ENCODE measurements at places on chromosomes 6 and 20. TPM values are rescaled to one million over a fixed set of nuclear protein-coding genes. Genes with fewer than 3 reads are reported as not detected.

ID4 gene
- 5.6 TPM for total RNA-seq

GRCh38 chr6:46116289-46116688 is 13.5 kb upstream of the ENPP4 start:
- DNase-seq: no peak
- H3K27ac ChIP-seq: no peak overlapping the region
- peaks cover 4% of the 10 kb centered on the region for H3K36me3 ChIP-seq
- H3K4me1 ChIP-seq: no peaks in the 10 kb centered on the region
- no peaks in the 10 kb centered on the region for H3K27me3 ChIP-seq

DNA sequence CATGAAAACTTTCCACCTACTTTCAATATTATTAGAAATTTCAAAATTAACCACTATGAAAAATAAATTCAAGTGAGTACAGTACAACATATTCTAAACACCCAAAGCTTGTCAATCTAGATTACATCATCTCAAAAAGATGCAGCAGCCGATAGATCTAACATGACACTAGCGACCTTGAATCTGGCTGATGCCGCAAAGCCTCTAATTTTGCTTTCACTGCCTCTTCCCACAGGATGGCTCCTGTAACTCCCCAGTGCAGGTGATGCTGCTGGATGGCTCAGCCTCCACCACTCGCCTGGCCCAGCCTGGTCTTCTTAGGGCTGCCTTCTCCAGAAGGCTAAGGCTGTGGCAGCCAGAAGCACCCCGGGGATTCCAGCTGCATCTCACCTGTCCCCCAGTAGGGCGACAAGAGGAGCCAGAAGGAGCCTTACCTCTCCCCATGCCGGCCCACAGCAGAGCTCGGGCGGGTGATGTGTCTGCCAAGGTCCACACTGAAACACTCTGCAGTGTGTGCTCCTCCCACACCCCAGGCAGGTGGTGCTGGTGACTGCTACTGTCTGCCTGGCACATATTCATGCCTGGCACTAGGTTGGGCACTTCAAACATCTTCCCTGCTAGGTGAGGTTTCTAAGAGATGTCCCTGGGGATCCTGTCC is 82.1 kb downstream of the SLC23A2 start:
- H3K4me3 ChIP-seq: no peak overlapping the region
- DNase-seq: no peak
- H3K4me1 ChIP-seq: peaks cover 56% of the 10 kb centered on the region
- H3K27ac ChIP-seq: peak overlapping the region; percentile 39
- peaks cover 2% of the 10 kb centered on the region for H3K27me3 ChIP-seq
- H3K36me3 ChIP-seq: peaks cover 12% of the 10 kb centered on the region

VNN1 gene
- total RNA-seq: 1.5 TPM

DNA sequence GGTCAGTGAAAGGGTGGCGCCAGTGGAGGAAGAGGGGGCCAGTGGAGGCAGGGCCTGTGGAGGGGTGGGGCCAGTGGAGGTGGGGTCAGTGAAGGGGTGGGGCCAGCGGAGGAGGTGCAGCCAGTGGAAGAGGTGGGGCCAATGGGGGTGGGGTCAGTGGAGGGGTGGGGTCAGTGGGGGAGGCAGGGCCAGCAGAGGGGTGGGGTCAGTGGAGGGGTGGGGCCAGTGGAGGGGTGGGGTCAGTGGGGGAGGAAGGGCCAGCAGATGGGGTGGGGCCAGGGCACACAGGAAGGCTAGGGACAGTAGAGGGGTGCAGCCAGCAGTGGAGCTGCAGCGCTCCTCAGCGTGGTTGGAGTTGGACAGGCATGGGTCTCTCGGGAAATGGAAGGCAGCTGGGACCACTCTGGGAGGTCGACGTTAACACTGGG is 18.7 kb downstream of the ADRM1 start:
- no peak overlapping the region for H3K4me3 ChIP-seq
- no peak overlapping the region for H3K27ac ChIP-seq
- no peaks in the 10 kb centered on the region for H3K4me1 ChIP-seq
- peaks cover 9% of the 10 kb centered on the region for H3K27me3 ChIP-seq
- no peak for DNase-seq

FRK gene
- total RNA-seq: 0.08 TPM

PSMB1 gene
- 165 TPM for total RNA-seq

GRCh38 chr20:53875452-53875851 is 194.9 kb downstream of the BCAS1 start:
- no peak overlapping the region for H3K4me3 ChIP-seq
- peaks cover 17% of the 10 kb centered on the region for H3K27me3 ChIP-seq
- H3K4me1 ChIP-seq: peaks cover 54% of the 10 kb centered on the region
- no peak for DNase-seq
- no peak overlapping the region for H3K27ac ChIP-seq
- H3K36me3 ChIP-seq: no peaks in the 10 kb centered on the region

DNA sequence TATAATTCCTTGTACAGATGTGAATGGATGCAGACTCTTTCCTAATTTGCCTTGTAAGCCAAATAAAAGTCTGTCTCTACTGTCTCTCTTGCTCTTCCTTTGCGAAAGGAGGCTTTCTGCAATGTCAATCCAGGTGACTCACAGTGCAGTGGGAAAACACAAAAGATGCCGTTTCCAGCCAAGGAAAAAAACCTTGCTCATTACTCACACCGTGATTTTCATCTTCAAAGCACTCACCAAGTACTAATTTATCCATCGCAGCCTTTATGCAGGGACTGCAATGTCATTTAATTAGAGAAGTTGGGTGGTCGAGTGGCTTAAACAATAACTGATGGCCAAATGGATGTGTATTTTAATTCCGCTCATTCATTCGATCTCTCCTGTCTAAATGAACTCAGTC is 23.8 kb downstream of the SAYSD1 start:
- H3K27me3 ChIP-seq: no peaks in the 10 kb centered on the region
- peaks cover 6% of the 10 kb centered on the region for H3K36me3 ChIP-seq
- no peak overlapping the region for H3K27ac ChIP-seq
- no peak overlapping the region for H3K4me3 ChIP-seq
- H3K4me1 ChIP-seq: peaks cover 26% of the 10 kb centered on the region

DNA sequence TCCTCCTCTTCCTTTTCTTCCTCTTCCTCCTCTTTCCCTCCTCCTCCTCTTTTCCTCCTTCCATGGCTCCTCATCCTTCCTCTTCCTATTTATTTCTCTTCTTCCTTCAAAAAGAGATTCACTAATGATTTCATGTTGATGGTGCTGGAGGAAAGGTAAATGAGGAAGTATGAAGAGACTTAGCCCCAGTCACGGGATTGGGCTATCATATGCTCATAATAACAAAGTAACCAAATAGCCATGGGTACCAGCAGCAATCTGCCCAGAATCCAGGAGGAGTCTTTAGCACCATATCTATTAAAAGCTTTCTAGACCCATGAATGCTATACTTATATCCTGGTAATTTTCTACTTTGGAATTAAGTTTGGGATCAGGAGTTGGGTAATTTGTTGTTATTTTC is 910.9 kb upstream of the MAP3K7 start:
- no peak overlapping the region for H3K4me3 ChIP-seq
- H3K27ac ChIP-seq: no peak overlapping the region
- no peaks in the 10 kb centered on the region for H3K27me3 ChIP-seq
- H3K36me3 ChIP-seq: no peaks in the 10 kb centered on the region
- no peaks in the 10 kb centered on the region for H3K4me1 ChIP-seq

GRCh38 chr6:20574355-20574754 is 40.1 kb downstream of the CDKAL1 start:
- no peak overlapping the region for H3K4me3 ChIP-seq
- peak overlapping the region; percentile 97 for H3K27ac ChIP-seq
- DNase-seq: no peak
- no peaks in the 10 kb centered on the region for H3K36me3 ChIP-seq

STMND1 gene
- not detected for total RNA-seq

DNA sequence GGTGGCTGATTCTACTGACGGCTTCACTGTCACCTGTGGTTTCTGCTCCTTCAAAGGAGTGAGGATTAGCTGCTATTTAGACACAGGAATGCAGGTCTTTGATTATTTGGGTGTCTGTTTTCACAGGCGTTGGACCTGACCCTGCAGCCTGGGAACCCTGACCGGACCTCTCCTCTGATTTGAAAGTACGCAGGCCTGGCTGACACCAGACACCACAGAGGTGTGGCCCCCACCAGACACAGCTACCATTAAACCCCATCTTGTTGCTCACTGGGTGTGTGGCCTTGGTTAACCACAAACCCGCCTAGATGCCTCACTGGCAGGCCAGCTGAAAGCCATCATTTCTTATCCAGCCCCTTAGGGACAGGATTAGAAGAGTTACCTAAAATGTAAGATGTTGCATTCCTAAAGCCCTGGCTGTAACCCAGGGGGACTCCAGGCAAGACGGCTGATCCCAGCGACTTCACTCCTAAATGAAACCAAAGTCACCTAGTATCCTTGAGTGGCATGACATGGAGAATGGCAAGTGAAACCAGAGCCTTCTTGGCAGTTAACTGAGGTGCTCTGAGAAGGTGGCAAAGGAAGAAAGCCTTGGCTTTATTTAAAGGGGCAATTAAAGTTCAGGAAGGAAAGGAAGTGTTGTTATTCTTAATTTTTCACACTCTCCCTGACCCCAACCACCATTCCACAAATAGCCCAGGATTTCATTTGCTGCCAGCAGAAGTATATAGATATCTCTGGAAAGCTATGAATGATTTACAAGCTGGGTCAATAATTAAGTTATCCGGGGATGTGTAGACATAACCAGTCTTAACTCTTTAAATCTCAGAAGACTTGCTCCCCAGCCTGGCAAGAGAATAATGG is 169.9 kb downstream of the QRSL1 start:
- no peak for DNase-seq
- peaks cover 6% of the 10 kb centered on the region for H3K27me3 ChIP-seq
- H3K4me3 ChIP-seq: no peak overlapping the region
- H3K27ac ChIP-seq: no peak overlapping the region

LY6G6C gene
- total RNA-seq: 0.28 TPM

DNA sequence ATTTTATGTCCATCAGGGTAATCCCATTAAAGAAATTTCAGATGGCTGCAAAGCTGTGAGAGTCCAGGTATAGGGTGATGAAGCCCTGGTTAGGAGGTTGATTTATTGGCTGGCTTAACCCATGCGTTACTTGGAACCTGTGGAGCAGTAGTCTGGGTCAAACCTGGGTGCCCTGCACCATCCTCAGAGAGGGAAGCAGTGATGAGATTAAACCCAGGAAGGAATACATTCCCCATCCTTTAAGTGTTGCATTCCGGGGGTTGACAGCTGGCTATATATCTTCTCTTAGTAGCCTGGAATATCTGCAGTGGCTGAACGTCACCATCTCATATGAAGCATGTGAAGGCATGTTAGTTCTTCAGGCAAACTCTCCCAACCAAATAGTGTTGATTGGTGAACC is 44.9 kb upstream of the JAG1 start:
- no peaks in the 10 kb centered on the region for H3K36me3 ChIP-seq
- H3K27ac ChIP-seq: no peak overlapping the region
- no peak for DNase-seq
- no peaks in the 10 kb centered on the region for H3K27me3 ChIP-seq

DNA sequence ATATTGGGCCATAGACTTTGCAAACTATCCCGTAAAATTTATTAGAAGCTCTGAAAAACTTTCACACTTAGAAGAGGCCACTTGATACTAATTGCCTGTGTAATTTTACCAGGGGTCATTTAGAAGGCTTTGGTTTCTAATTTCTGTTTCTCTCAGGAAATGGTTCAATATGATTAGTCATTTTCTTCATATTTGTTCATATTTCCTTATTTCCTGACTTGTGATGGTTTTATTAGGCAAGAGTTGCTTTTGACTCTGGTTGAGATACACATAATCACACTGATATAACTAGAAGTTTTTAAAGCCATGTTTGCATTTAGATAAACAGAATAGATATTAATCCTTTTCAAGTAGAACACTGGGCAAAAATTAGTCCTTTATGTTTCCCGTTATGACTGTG is 11.8 kb upstream of the HBS1L start:
- no peak overlapping the region for H3K27ac ChIP-seq
- no peaks in the 10 kb centered on the region for H3K27me3 ChIP-seq
- H3K36me3 ChIP-seq: no peaks in the 10 kb centered on the region
- H3K4me1 ChIP-seq: no peaks in the 10 kb centered on the region

HLA-DMB gene
- total RNA-seq: 1.3 TPM

GRCh38 chr6:18359237-18359885 is 27.8 kb upstream of the RNF144B start:
- no peaks in the 10 kb centered on the region for H3K4me1 ChIP-seq
- H3K27ac ChIP-seq: no peak overlapping the region
- DNase-seq: no peak
- peaks cover 6% of the 10 kb centered on the region for H3K36me3 ChIP-seq
- no peaks in the 10 kb centered on the region for H3K27me3 ChIP-seq

TINAG gene
- not detected for total RNA-seq

DNA sequence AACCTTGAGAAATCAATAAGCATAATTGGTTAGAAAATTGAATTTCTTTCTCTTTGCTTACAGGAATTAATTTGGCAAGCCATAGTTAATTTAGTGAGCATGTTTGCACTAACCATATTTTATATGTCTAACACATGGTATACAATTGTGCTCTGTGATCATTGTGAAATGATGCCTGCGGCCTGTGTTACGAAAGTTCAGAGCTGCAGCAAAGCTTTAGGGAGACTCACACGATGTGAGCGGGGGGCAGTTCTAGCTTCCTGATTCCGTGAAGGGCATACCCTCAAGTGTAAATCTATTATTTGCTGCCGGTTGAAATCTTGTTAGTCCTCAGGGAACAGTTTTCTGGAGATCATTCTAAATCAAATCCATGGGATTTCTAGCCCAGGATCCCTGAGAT is 25.5 kb upstream of the ADTRP start:
- no peaks in the 10 kb centered on the region for H3K4me1 ChIP-seq
- no peak overlapping the region for H3K27ac ChIP-seq
- no peak overlapping the region for H3K4me3 ChIP-seq
- no peaks in the 10 kb centered on the region for H3K36me3 ChIP-seq

DNA sequence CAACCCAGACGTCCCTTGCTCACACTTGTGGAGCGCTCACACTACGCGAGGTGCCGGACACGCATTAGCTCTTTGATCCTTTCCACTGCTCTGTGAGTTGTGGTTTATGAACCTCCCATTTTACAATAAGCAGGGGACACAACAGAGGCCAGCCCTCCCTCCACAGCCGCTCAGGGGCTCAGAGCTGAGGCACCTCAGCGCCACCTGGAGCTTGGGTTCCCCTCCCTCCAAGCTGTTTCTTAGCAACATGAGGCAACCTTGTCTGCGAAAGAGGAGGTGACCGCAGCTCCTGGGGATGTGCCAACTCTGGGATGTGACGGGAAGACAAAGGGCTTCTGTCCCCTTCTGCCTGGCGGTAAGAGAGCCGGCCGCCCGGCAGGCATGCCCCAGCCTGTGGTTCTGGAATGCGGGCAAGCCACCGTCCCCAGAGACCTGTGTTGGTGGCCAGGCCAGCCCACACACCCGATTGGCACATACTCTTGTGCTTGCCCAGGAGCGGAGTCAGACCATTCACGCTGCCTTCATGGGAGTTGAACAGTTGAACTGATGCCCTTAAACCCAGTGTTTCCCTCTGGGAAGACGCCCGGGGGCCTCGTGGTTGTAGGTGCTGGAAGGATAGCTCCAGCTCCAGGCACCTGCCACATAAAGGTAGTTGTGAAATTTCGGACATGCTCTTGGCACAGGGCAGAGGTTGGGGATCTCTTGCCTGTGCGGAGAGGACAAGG is 44.5 kb downstream of the RBM38 start:
- no peak overlapping the region for H3K4me3 ChIP-seq
- DNase-seq: no peak
- H3K27ac ChIP-seq: no peak overlapping the region
- no peaks in the 10 kb centered on the region for H3K27me3 ChIP-seq

- H3K27ac ChIP-seq: peak within 1 kb of the TSS; percentile 100
- peaks cover 34% of the 10 kb centered on the region for H3K36me3 ChIP-seq
These were observed at the start of gene MRPS18B for GRCh38 chr6:30617565-30618269. TSS of gene MRPS18B (plus strand) at chr6:30617840. CDS start at chr6:30617866, 26 bp downstream.
